ENCODE measurements at places on chromosomes 7 and 10. TPM values are rescaled to one million over a fixed set of nuclear protein-coding genes. Genes with fewer than 3 reads are reported as not detected.

- DNase-seq, result no peak
Measured at GRCh38 chr10:63702092-63702491, 180.9 kb downstream of the REEP3 start.

GRCh38 chr7:4067874-4068273 lies 614.2 kb upstream of the FOXK1 start:
- DNase-seq, result no peak

DNA sequence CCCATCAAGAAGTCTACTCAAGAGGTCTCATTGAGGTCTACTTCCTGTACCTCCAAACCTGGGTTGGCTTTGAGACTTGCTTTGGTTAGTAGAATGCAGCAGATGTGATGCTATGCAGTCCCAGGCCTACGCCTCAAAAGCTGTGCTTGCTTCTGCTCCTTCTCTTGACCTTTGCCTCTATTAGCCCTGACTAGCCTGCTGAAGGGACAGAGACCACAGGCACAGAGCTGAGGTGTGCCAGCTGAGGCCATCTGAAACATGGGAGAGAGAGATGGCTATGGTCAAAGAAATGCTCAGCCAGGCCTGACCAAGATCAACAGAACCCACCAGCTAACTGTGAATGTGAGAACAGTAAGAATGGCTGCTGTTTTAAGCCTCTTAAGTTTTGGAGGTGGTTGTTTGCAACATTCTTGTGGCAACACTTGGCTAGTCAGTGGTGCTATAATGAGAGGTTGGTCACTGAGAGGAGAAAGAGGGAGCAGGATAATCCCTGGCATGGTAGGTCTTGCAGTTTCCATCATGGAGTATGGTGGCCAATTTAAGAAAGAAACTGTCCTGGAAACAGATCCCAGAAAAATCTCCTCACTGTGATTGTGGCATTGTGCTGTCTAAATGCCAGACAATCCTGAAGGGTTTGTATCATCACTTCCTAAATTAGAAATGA lies 176.1 kb upstream of the PHYHIPL start:
- DNase-seq, result no peak

FGF8 gene
- polyA plus RNA-seq, result not detected

SEMA3E gene
- polyA plus RNA-seq, result 0.04 TPM

All from psoas muscle (tissue), 8 donors.